ENCODE measurements at places on chromosomes 6 and 20.
A peak's percentile ranks its signal among the peaks of the same experiment; 100 is the strongest.

GRCh38 chr20:46349742-46350056 lies 41.4 kb upstream of the CDH22 start:
- no peak for DNase-seq

- DNase-seq, result no peak
Measured at GRCh38 chr20:6070829-6071695, 17.2 kb upstream of the LRRN4 start.

DNA sequence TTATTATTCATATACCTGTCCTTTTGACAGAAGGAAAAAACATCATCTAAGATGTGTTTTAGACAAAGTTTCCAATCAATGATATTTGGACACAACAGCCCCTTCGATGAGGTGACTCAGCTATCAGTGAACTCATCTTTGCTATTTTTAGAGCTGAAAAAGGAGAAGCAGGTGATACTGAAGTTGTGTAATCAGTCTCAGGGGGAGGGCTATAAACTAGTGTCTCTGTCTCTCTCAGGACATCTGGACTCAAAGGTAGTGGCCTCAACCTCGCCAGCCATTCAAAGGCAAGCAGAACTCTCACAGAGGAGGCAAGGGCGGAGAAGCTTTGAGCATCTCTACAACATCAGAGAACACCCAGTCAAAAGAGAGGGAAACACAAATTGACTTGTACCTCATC lies 135.4 kb downstream of the BFSP1 start:
- DNase-seq, result no peak

DNA sequence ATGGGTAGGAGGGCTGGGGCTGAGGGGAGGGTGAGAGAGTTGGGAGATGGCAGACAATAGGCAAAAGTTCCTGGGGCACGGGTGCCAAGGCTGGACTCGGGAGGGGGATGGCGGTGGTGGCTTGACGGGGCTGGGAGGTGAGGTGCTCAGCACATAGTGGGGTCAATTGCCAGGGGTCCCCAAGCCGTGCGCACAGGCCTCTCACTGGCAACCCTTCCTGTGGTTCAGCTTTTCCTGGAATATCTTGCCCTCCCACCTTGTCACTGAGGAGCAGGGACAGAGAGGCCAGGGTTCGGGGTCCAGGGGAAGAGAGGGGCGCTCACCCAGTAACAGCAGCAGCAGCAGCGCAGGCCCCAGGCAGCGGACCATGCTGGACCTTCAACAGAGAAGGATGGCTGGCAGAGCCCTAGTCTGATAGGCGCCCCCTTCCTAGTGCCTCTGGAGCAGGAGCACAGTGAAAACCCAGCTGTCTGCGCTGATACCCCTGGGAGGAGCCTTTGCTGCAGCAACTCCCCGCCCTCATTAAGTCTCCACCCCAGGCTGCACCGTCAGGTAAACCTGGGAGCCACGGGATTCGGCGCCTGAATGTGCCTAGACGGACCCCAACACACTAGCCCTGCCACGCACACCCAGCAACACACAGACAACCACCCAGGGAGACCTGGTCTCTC lies at the start of gene GFRA4:
Gene GFRA4 (minus strand): TSS at position 369 of the 671 bp plus-strand sequence. CDS start 0 bp downstream, at position 369.
- no peak for DNase-seq

- no peak for DNase-seq
Measured at GRCh38 chr20:53800883-53801604, 207.4 kb upstream of the ZNF217 start.

- no peak for DNase-seq
Measured at GRCh38 chr6:33779290-33779689, 9.6 kb downstream of the LEMD2 start.

DNA sequence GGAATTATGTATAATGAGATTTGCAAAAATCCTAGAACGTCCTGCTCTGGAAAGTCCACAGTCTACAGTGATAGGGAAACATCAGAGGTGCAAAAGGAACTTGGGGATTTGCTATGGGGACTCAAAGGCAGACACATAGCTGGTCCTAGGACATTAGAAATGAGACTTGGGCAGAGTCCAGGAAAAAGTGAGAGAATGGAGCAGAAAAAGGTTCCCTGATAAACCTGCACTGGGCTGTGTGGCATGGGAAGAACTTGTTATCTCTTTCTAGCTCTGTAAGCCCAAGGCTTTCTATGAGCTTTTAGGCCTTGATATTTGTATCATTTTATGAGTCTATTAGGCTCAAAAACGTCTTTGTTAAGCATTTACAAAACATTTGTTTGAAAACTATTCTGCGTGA lies 15.2 kb downstream of the PRND start:
- DNase-seq, result no peak

DNA sequence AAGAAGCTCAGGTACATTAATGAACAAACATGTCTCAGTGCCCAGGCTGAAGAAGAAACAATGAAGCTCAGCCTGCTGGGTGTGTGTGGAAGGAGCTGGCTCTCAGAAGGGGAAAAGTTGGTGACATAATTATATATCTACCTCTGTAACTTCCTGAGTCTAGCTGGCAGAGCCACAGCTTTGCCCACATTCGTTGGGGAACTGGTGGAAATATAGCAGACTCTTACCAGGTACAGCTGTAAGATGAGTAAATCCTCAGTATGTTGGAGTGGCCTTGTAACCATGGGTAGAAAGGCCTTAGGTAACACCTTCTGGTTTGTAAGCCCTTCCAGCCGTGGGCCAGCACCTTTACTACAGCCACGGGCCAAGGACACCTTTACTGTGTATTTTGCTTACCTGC lies 29.9 kb upstream of the PNRC1 start:
- DNase-seq, result peak; percentile 22

GRCh38 chr6:158907931-158908330 lies 88.8 kb upstream of the EZR start:
- DNase-seq, result no peak

GRCh38 chr20:16712511-16712947 lies 17.3 kb upstream of the SNRPB2 start:
- no peak for DNase-seq

DNA sequence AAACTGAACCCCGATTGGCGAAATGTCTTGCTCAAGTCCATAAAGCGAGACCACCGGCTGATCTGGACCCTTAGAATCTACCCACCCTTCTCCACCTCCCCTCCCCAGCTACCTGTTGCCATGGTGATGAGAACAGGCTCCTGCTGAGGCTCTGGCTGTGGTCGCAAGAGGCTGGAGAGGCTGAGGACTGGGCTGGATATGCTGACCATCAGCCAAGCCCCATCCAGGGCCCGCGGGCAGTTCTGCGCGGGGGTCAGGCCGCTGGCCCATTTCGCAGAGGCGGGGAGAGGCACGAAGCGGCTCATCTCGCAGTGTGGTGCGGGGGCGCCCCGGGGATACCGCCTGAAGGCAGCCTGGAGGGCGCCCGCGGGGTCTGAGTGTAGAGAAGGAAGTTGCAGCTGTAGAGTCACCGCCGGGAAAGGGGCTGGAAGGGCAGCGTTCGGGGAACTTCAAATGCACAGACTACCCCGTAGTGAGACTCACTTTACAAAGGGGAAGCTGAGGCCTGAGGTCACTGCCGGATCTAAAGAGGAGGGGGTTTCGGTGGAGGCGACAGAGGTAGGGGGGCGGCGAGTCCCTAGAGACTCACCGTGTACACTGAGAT lies 671 bp downstream of the TAPBP start:
- peak; percentile 49 for DNase-seq

- peak; percentile 45 for DNase-seq
Measured at GRCh38 chr6:161954699-161955276, 680.9 kb upstream of the AGPAT4 start.

- DNase-seq, result no peak
Measured at GRCh38 chr6:156857573-156857972, 80.4 kb downstream of the ARID1B start.

DNA sequence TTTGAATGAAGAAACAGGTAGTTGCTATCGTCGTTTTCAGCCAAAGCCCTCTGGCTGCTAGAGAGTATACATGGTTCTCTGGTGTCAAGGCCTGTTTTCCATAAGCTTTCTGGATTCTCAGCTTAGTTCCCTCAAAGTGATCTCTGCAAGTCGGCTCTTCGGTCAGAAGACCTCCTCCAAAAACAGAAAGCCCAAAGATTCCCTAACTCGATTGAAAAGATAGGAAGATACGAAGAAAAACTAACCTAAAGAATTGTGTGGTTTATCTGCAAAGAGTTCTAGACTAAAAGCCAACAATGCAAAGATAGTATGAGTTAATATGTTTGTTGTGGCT lies 545 bp upstream of the ASCC3 start:
- no peak for DNase-seq

GRCh38 chr20:38987777-38988176 lies 25.6 kb downstream of the DHX35 start:
- no peak for DNase-seq

- no peak for DNase-seq
Measured at GRCh38 chr6:45688180-45688579, 310.4 kb upstream of the SUPT3H start.

DNA sequence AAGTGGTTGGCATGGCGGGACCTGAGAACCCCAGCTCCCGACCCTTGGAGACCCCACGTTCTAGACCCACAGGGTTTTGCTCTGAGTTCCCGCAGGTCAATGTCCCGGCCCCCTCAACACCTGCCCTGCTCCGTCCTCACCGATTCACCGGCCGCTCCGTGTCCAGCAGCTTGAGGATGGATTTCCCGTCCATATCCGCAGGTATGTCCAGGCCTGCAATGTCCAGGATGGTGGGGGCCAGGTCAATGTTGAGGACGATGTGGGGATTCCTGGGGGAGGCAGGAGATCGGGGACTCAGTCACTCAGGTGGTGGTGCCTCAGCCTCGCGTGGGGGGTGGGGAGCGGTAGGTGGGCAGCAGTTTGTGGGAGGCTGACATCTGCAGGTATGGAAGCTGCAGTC lies 106.7 kb downstream of the SULF2 start:
- DNase-seq, result no peak

DNA sequence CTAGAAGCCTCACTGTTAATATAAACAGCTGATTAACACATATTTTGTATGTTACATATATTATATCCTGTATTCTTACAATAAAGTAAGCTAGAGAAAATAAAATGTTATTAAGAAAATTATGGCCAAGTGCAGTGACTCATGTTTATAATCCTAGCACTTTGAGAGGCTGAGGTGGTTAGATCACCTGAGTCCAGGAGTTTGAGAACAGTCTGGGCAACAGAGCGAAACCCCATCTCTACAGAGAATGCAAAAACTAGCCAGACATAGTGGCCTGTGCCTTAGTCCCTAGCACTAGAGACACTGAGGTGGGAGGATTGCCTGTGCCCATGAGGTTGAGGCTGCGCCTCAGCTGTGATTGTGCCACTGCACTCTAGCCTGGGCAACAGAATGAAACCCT lies 81.9 kb downstream of the NCOA3 start:
- no peak for DNase-seq

DNA sequence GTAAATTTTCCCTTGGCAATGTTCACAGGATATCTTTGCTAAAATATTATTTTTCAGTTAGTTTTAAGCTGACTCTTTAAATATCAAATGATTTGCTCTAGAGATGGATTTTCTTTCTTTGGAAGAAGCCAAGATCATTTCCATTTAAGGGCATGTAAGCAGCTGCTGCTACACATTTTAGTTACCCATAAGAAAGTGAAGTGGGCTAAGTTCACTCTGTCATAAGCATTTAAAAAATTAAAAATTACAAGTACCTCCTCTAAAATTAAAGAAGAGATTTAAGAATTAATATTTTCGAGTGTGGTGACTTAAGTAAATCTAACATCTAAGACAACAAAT lies 1.2 kb upstream of the PLN start:
- DNase-seq, result no peak

DNA sequence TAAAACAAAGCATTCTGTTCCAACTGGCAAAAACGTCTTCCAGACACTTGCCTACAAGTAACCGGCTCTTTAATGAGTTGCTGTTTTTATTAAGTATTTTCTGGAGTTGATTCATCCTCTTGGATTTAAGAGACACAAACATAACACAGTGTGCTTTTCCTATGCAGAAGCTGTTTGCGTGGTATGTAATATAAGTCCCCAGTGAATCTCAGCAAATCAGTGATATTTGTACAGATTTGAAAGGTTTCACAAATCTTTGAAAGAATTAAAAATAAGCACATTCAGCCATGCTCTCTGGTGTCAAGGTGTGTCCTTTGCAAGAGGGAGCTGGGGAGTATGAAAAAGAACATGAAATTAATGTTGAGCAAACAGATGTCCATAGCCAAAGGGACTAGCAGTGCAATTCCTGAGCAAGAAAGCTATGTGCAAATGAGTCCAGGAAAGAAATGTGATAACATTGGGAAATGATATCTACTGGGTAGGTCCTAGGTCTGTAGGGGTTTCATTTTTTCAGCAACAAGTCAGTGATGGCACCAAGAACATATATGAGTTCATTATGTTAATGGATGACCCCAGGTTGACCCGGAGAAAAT lies 170.1 kb upstream of the PHACTR1 start:
- no peak for DNase-seq

GRCh38 chr20:4151991-4152695 lies 136.8 kb upstream of the RNF24 start:
- DNase-seq, result no peak

DNA sequence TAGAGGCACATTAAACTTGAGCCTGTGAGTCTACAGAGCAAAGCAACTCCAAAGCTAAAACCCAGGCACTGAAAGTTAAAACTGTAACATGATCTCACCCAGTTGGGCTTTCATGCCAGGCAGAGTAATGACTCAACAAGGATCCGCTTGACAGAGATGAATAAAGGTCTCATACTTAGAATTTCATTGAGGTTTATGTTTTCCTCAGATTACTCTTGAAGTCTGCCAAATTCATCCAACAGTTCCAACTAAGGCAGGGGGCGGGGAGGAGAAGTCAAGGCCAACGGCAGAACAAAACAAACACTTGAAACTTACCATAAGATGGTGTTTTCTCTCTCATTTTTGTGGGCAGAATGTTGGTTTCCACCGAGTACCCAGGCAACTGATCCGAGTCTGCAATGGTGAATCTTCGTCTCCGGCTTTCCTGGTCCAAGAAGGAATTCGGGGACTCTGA lies 54.0 kb upstream of the IPCEF1 start:
- peak; percentile 58 for DNase-seq

GRCh38 chr6:37365791-37366190 lies 12.0 kb downstream of the RNF8 start:
- no peak for DNase-seq
